Left lung (tissue), 14 donors: ENCODE measurements at places on chromosomes 7 and 10. TPM values are rescaled to one million over a fixed set of nuclear protein-coding genes. Genes with fewer than 3 reads are reported as not detected.

GRCh38 chr7:28112467-28112866 is 68.1 kb downstream of the JAZF1 start:
- no peaks in the 10 kb centered on the region for H3K36me3 ChIP-seq
- no peak for DNase-seq
- no peaks in the 10 kb centered on the region for H3K27me3 ChIP-seq
- H3K4me3 ChIP-seq: no peak overlapping the region
- no peak overlapping the region for H3K27ac ChIP-seq
- peaks cover 10% of the 10 kb centered on the region for H3K4me1 ChIP-seq

The GDF2 gene
- total RNA-seq: not detected

GRCh38 chr10:43218951-43219837 is 47.7 kb downstream of the RASGEF1A start:
- no peaks in the 10 kb centered on the region for H3K27me3 ChIP-seq
- H3K4me1 ChIP-seq: no peaks in the 10 kb centered on the region
- H3K4me3 ChIP-seq: no peak overlapping the region
- no peak for DNase-seq

DNA sequence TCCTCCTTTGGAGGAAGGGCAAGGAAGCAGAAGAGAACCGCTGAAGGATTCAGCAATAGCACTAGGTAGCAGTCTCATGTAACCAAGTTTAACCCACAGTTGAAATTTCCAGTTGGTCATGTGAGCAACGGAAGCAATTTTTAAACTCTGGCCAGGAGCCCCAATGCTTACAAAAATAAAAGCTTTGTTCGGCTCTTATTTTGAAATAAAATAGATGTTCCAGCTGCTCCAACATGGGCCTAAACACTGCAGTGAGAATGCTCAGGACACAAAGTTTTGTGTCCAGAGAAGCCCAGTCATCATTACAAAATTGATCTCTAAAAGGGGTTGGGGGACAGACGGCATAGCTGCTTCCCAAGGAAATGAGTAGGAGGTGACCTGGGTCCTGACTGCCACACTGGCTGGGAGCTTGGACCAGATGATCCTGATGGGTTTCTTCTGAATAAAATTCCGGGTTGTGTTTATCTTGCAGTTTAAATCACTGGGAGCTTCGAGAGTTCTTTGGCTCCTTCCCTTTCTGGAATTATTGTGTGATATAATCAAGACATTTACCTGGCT is 452 bp upstream of the TMEM140 start:
- H3K36me3 ChIP-seq: no peaks in the 10 kb centered on the region
- H3K27ac ChIP-seq: peak overlapping the region; percentile 97
- H3K4me3 ChIP-seq: peak overlapping the region; percentile 52
- H3K4me1 ChIP-seq: peaks cover 56% of the 10 kb centered on the region

DNA sequence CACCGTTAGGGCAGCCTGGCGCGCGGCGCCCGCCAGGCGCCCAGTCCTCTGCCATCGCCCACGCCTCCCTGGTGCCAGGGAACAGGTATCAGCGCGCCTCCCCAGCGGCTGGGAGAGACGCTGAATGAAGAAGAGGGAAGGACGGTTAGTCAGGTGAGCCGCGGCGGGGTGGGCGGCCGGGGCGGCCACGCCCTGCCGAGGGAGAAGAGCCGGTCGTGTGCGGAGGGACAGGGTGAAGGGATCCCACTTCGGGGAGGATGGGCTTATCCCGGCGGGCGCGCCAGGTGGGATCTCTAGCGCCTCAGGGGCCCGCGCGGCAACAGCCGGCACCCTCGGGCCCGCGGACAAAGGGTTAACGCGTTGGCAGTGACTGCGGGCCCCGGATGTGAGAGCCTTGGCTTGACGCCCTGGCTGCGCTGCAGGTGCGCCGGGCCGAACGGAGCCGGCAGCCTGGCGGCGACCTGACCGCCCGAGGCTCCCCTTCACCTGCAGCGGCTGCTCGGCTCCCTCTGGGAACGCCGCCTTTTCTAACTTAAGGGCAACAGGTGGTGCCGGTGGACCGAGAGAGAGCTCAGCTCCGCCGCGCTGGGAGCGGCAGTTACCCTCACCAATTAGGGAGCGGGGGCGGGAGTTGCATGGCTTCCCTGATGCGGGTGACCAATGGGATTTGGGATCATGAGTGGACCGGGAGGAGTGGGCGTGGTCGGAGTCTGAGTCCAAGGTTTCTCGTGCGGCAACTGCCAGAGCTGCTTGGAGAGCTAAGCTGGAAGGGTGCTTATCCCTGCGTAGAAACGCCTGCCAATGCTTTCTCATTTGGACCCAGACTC is at the start of gene ARL4A:
Gene ARL4A (plus strand): TSS at position 743 of the 827 bp plus-strand sequence. CDS start 622 bp downstream, outside the sequence.
- peak within 1 kb of the TSS; percentile 94 for H3K4me3 ChIP-seq
- H3K4me1 ChIP-seq: peaks cover 7% of the 10 kb centered on the region
- peak; percentile 95 for DNase-seq
- peak within 1 kb of the TSS; percentile 96 for H3K27ac ChIP-seq
- H3K36me3 ChIP-seq: no peaks in the 10 kb centered on the region

GRCh38 chr10:119336599-119336998 is 129.2 kb downstream of the GRK5 start:
- no peaks in the 10 kb centered on the region for H3K36me3 ChIP-seq
- H3K4me1 ChIP-seq: peaks cover 18% of the 10 kb centered on the region
- H3K4me3 ChIP-seq: no peak overlapping the region

DNA sequence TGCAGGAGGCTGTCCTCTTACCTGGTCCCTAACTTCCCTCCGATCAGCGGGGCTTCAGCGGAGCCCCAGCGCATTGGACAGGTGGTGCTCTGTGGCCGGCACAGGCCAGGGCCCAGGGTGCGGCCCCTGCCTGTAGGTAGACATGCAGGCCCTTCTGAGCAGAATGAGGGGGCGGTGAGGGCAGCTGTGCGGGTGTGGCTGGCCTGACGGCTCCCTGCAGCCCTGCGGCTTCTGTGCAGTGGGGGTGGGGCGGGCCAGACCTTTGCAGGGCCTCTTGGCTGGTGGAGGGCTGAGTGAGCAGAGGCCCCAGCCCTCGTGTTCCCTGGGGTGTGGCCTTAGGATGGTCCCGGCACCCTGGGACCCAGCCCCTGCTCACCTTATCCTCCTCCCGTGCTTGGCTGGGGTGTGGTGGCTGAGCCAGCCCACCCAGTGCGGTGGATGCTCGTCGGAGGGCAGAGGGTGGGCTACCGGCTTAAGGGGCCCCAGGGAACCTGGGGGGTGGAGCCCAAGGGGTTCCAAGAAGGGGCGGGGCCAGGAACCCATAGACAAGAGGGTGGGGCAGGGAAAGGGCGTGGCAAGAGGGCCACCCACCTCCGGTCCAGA is 175.2 kb upstream of the TNRC18 start:
- no peak for DNase-seq
- H3K4me1 ChIP-seq: peaks cover 47% of the 10 kb centered on the region
- H3K36me3 ChIP-seq: no peaks in the 10 kb centered on the region
- H3K4me3 ChIP-seq: no peak overlapping the region
- H3K27me3 ChIP-seq: peaks cover 30% of the 10 kb centered on the region

The MASTL gene
- 10.3 TPM for total RNA-seq

DNA sequence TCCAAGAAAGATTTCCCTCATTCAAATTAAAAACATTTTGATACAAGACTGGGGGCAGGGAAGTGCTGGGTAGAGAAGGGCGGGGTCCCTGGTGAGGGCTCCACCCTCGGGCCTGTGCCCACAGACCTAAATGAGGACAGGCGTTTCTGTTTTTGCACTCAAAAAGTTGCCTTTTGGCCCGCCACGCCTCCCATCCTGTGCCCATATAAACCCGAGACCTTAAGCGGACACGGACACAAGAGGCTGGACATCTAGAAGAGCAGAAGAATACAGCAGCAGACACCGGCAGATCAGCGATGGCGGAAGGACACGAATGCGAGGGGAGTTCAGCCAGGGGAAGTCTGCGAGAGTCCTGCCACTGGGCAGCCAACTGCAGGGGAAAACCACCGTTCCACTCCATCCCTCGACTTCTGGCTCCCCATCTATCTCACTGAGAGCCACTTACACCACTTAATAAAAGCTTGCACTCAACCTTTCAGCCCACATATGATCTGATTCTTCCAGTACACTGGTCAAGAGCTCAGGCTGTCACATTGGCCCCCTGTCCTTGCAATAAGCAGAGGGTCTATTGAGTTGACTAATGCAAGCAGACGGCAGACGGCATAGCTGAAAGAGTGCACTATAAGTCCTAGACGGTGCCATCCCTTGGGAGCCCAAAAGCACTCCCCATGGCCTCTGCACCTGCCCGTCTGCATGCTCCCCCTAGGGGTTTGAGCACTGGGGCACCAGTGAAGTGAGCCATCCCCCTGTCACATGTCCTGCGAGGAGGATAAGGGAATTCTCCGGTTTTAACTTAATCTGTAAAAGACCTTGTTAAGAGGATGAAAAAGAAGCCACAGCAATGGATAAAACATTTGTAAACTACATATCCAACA is 181.8 kb upstream of the PRSS1 start:
- H3K27ac ChIP-seq: no peak overlapping the region
- no peaks in the 10 kb centered on the region for H3K27me3 ChIP-seq
- DNase-seq: no peak
- no peaks in the 10 kb centered on the region for H3K4me1 ChIP-seq

The PANK1 gene
- total RNA-seq: 9.4 TPM

- H3K27me3 ChIP-seq: no peaks in the 10 kb centered on the region
- no peak overlapping the region for H3K4me3 ChIP-seq
- H3K36me3 ChIP-seq: no peaks in the 10 kb centered on the region
- H3K4me1 ChIP-seq: no peaks in the 10 kb centered on the region
These were observed 23.4 kb upstream of the GRB10 start for GRCh38 chr7:50806143-50806542.

- H3K27ac ChIP-seq: no peak overlapping the region
- no peaks in the 10 kb centered on the region for H3K36me3 ChIP-seq
- no peak for DNase-seq
- no peaks in the 10 kb centered on the region for H3K27me3 ChIP-seq
These were observed 307.2 kb downstream of the SNX13 start for GRCh38 chr7:17633067-17633466.

GRCh38 chr10:50438049-50438936 is 185.5 kb downstream of the SGMS1 start:
- H3K4me1 ChIP-seq: no peaks in the 10 kb centered on the region
- no peaks in the 10 kb centered on the region for H3K27me3 ChIP-seq
- H3K27ac ChIP-seq: no peak overlapping the region
- no peaks in the 10 kb centered on the region for H3K36me3 ChIP-seq

GRCh38 chr10:57119684-57120083 is 758.6 kb upstream of the ZWINT start:
- no peaks in the 10 kb centered on the region for H3K27me3 ChIP-seq
- no peak overlapping the region for H3K4me3 ChIP-seq
- no peaks in the 10 kb centered on the region for H3K4me1 ChIP-seq
- DNase-seq: no peak
- H3K27ac ChIP-seq: no peak overlapping the region
- H3K36me3 ChIP-seq: no peaks in the 10 kb centered on the region

DNA sequence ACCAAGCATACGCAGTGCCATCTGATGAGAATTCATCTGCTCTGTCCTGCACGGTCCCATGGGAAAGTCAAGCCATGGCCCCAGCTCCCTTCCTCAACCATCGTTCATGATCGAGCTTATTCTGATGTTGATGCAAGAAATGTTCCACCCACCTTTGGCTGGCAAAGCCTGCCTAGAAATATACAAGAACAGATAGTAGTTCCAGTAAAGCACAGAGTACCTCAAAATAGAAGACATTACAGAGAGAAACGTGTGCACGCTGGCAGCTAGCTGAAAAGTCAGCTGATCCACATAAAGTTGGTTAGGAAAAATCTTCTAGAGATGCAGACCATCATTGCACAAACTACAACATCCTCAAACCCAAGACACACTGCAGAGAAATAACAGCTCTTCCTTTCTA is 127.0 kb downstream of the PTPRN2 start:
- H3K36me3 ChIP-seq: no peaks in the 10 kb centered on the region
- H3K27me3 ChIP-seq: no peaks in the 10 kb centered on the region
- H3K4me1 ChIP-seq: no peaks in the 10 kb centered on the region
- no peak overlapping the region for H3K4me3 ChIP-seq
- no peak overlapping the region for H3K27ac ChIP-seq

GRCh38 chr10:111486346-111486745 is 409.5 kb downstream of the ADRA2A start:
- no peaks in the 10 kb centered on the region for H3K36me3 ChIP-seq
- H3K4me1 ChIP-seq: no peaks in the 10 kb centered on the region
- H3K27ac ChIP-seq: no peak overlapping the region
- DNase-seq: no peak
- H3K4me3 ChIP-seq: no peak overlapping the region

- H3K4me3 ChIP-seq: peak within 1 kb of the TSS; percentile 61
- H3K27ac ChIP-seq: peak within 1 kb of the TSS; percentile 72
- no peaks in the 10 kb centered on the region for H3K36me3 ChIP-seq
- H3K4me1 ChIP-seq: no peaks in the 10 kb centered on the region
These were observed at the start of gene ZNF467 for GRCh38 chr7:149773446-149774236. Gene ZNF467 (minus strand): TSS chr7:149773588. CDS start chr7:149771032, 2,556 bp downstream.

The FANK1 gene
- 4.4 TPM for total RNA-seq

- H3K4me1 ChIP-seq: no peaks in the 10 kb centered on the region
- H3K27ac ChIP-seq: no peak overlapping the region
- no peaks in the 10 kb centered on the region for H3K27me3 ChIP-seq
- DNase-seq: no peak
- H3K36me3 ChIP-seq: no peaks in the 10 kb centered on the region
These were observed 138.9 kb downstream of the TNS3 start for GRCh38 chr7:47443049-47443448.

The SYT15 gene
- total RNA-seq: 20.1 TPM

DNA sequence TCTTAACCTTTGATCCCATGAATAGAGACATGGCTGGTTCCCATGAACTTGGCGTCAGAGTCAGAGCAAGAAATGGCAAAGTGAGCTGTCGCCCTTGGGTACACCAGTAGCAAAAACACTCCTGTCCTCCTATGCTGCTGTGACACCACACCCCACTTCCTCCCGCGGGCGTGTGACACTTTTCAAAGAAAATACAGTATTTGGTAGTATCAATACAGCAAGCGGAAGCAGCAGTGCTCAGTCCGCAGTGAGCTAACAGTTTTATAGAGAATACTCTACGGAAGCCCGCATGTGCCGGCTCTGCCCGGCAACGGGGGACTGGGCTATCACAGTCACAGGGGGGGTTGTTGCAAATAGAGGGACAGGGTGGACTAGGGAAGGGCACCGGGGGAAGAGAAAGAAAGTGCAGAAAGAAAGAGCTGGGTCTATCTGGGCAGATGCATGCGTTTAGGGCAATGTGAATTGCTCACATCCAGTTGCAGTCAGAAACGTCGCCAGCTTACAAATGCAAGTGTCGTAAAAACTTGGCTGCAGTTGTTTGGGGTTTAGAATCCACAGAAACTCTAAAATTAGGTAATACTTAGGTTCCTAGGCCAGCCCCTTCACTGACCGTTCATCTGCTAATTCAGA is 49.8 kb downstream of the PRKCQ start:
- H3K27me3 ChIP-seq: no peaks in the 10 kb centered on the region
- H3K36me3 ChIP-seq: no peaks in the 10 kb centered on the region
- no peak for DNase-seq
- peak overlapping the region; percentile 2 for H3K27ac ChIP-seq

- no peak overlapping the region for H3K4me3 ChIP-seq
- DNase-seq: no peak
- H3K27me3 ChIP-seq: peaks cover 8% of the 10 kb centered on the region
- no peaks in the 10 kb centered on the region for H3K4me1 ChIP-seq
These were observed 72.6 kb downstream of the ADAM12 start for GRCh38 chr10:126315494-126316177.

The PNLIPRP3 gene
- 0.42 TPM for total RNA-seq

The SPDYE1 gene
- not detected for total RNA-seq
